Cardiac muscle cell (in vitro differentiated cells and primary cell): ENCODE measurements at places on chromosomes 16 and 17.
A peak's percentile ranks its signal among the peaks of the same experiment; 100 is the strongest.

- no peak for DNase-seq
Measured at GRCh38 chr16:17830651-17831050, 359.9 kb upstream of the XYLT1 start.

DNA sequence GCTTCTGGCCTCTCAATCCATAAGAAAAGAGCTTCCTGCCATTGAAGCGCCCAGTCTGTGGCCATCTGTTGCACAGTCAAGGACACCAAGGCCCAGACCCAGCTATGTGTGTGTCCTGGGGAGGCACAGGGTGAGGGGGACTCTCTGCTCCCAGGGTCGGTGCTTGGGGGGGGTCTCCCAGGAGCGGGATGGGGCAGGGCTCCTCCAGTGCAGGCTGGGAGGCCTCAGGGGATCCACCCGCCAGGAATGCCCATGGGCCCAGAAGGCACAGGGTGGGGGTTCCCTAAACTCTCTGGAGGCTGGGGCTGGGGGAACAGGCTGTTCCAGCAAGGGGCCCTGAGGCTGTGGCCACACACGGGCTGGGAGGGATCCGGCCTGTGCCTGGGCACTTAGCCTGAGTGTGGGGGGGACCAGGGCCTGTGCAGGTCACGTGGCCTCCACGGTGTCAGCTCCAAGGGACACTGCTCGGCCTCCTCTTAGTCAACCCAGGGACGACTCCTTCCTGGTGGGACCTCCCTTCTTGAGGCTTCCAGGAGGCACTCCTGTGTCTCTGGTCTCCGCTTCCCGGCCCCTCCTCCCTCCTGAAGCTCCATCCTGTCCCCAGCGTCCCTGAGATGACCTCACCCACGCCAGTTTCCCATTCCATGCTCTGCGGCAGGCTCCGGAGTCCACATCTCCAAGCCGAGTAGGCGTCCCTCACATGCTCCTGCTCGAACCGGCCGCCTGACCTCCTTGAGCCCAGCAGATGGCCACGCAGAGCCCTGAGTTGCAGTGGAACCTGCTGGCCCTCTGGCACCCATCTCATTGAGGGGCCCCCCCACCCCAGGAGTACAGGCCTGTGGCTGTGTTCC lies 23.1 kb upstream of the BAHCC1 start:
- peak; percentile 71 for DNase-seq

- no peak for DNase-seq
Measured at GRCh38 chr17:147796-148740, 10.7 kb downstream of the SCGB1C2 start.

DNA sequence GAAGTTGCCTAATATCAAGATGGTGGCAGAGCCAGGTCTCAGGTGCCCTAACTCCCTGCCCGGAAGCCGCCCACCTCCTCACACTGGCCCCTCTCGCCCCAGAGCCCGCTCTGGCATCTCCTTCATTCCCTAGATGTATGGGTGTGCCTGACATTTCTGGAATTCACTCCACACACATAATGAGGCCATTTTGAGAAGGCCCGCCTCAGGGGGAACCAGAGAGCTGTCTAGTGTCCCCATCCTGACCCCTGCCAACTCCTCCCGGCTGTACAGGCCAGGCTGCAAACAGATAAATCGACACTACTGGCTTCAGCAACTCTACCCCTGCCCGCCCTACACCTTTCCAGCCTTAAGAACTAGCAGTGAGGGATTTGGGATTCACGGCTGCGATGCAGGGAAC lies 7.7 kb downstream of the WNT3 start:
- DNase-seq = no peak

- DNase-seq = no peak
Measured at GRCh38 chr17:74839990-74840852, 19.5 kb downstream of the GRIN2C start.

- no peak for DNase-seq
Measured at GRCh38 chr17:83136931-83137330, 57.5 kb downstream of the METRNL start.

- DNase-seq = no peak
Measured at GRCh38 chr17:43193251-43193650, 18.4 kb upstream of the TMEM106A start.

- DNase-seq = peak; percentile 82
Measured at GRCh38 chr16:82735673-82736091, 108.9 kb downstream of the CDH13 start.

- no peak for DNase-seq
Measured at GRCh38 chr17:17541640-17542001, 45.4 kb upstream of the RASD1 start.

- no peak for DNase-seq
Measured at GRCh38 chr17:68452724-68453290, 4.5 kb downstream of the WIPI1 start.
